Cortex of kidney (tissue), 1 donor: ENCODE measurements at places on chromosomes 4 and X.

DNA sequence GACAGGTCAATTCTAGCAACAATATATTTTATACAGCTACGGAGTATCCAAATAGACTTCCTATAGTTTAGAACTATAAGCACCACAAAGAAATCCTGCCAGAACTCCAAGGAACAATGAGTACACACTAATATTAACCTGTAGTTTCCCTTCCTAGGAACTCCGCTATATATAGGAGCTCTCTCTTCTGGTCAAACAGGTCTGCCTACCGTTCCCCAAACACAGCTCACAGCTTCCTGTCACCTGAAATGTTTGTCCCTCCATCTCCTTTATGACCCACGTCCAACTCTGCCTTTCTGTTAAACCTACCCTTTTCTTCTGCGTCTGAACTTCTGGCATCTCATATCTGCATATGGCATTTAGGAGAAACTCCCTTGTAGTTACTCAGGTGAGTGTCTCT, 10.5 kb upstream of the GJB1 start:
- no peak for DNase-seq

DNA sequence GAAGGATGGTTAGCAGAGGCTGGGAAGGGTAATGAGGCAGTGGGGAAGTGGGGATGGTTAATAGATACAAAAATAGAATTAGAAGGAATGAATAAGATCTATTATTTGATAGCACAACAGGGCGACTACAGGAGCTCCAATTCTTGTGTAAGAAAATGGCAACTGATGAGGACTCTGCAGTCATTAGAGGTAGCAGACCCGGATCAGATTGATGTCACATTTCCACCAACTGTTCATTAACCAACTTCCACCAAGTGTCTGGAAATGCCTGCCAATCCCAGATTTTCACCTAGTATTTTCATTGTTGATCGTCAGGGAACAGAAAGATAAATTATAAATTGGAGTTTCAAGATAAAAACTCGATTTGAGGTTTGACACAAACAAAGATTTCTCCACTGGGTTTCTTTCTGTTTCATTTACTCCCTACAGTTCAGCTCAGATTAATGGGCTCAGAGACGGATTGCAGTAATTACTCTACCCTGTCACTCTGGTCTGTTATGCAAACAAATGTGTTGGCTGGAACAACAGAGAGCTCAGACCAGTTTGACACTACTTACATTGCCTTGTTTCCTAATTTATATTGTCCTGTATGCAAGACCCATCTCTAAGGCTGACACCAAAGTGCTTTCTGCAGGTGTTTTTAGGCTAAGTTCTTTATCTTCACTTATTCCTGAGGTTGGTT, 909.2 kb upstream of the PRKX start:
- no peak for DNase-seq

GRCh38 chr4:127249066-127249766, 383.5 kb upstream of the INTU start:
- no peak for DNase-seq

DNA sequence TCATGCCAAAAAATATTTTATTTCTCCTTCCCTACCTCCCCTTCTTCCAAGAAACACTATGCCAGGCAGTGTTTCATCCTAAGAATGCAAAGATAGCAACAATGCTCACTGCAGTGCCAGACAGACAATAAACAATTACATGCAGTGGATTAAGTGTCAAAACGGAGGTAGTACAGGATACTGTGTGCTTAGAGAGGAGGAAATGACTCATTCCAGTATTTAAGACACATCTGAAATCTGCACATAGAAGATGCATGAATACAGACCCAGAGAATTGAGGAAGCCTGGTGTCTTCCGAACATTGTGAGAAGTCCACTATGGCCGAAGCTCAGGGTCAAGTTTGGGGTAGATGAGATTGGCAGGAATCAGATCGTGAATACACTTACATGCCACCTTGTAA, 326.4 kb downstream of the PPP3CA start:
- no peak for DNase-seq

DNA sequence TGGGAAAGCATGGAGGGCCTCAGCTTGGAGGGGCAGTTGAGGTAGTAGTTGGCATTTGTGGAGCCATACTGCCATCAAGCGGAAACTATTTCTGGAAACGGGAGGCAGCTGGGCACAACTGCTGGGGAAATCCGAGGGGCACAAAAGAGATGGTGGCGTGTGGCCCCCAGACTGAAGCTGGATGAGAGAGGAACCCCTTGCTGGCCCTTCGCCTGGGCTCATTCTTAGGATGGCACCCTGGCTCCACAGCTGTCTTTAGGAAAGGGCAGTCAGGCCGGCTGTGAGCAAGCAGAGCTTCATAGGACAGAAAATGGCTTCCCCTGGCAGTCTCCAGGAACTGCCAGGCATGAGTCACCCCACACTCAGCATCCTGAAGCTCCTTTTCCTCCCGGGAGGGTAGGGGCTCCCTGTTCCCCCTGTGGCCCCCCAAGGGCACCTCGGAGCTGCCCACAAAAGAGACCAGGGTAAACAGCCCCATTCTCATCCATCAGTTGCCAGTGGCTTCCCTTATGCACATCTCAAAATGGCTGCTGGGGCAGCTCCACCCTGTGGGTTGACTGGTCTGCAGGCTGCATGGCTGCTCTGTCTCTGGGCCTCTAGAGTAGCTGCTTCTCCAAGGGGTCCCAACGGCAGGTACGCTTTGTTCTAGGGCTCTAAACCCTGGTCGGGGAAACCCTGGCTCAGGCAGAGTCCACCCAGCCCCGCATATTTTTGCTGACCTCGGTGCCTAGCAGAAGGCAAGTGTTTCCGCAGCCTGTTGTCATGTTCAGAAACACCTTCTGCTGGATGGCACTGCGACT, 64.7 kb downstream of the NBDY start:
- no peak for DNase-seq

DNA sequence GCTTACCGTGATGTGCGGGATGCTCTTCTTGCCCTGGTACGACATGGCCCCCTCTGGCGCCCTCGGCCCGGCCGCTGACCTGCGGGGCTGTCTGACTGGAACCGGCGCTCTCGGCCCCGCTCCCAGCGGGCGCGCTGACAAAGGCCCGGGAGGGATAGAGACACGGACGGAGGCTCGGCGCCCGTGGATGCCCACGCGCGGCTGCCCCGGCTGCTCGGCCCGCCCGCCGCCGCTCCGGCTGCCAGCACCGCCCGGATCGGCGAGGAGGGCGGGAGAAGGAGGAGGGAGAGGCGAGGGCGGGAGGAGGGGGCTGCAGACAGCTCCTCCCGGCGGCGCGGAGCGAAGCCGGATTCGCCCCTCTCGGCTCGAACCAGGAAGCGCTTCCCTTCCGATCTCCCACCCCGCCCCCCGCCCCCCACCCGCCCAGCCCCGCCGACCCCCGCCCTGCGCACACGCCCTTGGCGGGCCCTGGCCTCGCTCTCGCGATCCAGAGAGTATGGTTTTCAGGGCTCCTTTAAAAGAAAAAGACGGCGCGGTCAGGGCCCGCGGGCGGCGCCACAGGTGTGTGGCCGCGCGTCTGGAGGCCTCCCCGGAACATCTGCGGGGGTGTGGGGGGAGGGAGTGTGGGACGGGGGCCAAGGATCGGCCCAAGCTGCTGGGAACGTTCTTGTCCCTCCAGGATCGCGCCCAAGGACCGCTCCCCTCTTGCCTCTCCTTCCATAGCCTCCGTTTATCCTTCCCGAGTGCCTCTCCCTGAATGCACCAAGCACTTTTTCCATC, 4.5 kb downstream of the CRMP1 start:
- DNase-seq = no peak

GRCh38 chr4:101031971-101032370, 315.4 kb downstream of the PPP3CA start:
- DNase-seq = no peak

GRCh38 chr4:10715696-10716095, 31.1 kb upstream of the CLNK start:
- no peak for DNase-seq

DNA sequence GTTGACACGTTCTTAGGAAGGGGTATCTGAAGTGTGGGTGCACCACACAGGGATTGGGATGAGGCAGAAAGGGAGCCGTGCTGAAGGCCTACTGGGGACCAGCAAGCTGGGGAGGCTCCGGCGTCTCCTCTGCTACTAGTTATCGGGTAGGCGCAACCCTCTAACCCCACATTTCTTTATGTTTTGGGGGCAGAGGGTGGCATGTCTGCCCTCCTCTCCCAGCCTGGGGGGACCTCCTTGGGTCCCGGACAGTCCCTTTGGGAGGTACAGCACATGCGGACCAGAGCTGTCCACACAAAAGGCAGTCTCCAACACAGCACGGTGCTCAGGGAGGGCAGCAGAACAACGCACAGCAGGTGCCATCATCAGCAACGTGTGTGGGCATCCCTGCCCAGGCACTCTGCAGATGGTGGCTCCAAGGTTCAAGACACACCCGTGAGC, 33.2 kb downstream of the WDR1 start:
- no peak for DNase-seq

GRCh38 chrX:118325453-118325852, 20.5 kb upstream of the WDR44 start:
- DNase-seq = no peak
